SK-MEL-5 (cell line): ENCODE measurements at places on chromosomes 5 and 9.

DNA sequence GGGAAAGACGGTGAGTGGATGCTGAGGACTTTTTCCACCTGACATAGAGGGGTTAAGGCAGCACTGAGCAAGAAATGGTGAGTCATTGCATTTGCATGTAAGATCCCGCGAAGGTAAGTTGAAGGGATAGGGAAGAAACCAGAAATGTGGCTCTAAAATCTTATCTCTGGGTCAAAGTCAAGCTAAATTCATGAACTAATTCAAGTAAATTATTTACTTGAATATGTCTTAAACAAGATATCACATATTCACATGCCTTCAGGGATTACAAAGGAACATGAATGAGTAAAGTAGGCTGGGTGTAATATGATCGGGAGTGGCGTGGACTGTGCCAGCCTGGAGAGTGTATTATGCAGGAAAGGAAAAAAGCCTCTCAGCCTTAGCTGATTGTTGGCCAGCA lies 74.4 kb upstream of the EQTN start:
- DNase-seq, result no peak

DNA sequence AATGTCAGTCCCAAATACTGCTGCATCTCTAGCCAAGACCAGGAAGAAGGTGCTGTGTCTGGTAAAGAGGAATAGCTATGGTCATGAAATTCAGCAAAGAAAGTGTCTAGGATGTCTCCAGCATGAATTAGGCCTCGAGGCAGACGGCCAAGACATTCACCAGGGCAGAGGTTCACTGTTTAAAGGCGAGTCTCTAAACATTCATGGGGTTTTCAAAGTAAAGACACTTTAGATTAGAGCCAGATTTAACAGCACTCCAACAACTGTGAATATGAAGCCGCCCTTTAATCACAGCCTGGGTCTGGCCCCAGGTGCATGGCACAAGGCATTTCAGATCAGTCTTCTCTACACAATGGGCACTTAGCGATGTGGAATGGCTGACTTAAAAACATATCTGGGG lies 95.0 kb downstream of the ANKH start:
- DNase-seq, result no peak

- DNase-seq, result peak; percentile 91
Observed at GRCh38 chr9:132901858-132902831, 23.4 kb downstream of the SPACA9 start.

- peak; percentile 38 for DNase-seq
Observed at GRCh38 chr9:126719618-126720031, 85.2 kb upstream of the ZBTB43 start.

GRCh38 chr5:131109540-131110255 lies 55.4 kb downstream of the HINT1 start:
- DNase-seq, result peak; percentile 67

DNA sequence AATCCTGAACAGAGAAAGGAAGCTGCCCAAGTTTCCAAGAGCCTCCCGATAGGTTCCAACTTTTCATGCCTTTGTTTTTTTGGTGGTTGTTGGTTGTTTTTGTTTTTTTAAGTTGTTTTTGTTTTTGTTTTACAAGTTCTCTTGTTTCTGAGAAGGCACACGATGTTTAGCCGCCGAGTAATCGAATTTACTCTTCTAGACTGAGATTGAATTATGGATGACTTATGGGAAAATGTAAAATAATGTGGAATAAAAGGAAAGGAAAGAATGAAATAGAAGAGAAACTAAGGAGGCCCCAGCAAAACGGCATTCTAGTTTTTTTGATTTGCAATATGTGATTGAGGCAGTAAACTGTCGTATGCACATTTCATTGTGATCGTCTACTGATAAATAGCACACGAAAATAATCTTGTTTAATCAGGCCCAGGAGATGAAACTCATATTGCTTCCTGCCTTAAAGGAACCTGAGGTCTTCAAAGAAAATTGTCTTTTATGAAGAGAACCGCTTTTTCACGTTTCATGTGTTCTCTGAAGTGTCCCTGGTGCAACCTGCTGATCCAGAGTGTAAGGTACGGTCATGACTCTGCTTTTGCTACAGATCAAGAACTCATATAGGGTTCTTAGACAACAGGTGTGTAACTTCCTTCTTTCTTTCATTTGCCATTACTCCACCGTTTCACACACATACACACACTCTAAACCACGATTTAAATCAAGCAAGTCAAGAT lies 1.3 kb upstream of the GNAQ start:
- no peak for DNase-seq

DNA sequence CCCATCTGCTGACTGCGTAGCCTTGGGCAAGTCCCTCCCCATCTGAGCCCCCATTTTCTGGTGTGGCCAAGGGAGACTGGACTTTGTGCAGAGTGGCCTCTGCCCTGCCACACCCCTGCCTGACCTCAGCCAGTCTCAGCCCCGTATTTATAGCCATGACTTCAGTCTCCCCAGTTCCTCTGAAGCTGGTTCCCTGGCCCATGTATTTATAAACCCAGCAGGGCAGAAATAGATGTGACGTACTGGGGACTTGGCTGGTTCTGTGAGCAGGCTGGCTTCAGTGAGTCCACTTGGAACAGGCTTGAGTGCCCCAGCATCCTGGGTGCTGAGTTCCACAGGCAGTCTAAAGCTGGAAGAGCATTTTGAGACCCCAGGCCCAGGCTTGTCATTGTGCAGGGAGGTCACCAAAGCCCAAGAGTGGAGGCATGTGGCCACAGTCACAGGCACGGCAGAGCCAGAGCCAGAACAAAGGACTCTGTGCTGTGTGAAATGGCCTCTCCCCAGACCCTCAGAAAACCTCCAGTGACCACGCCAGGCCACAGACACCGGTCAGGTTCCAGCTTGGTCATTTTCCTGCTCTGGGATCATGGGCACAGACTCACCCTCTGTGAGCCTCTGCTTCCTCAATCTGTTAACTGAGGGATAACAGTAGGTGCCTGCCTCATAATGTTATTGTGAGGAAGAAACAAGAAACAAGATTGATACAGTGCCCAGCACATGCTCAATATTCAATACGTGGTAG lies 30.4 kb upstream of the SYNPO start:
- DNase-seq, result no peak

DNA sequence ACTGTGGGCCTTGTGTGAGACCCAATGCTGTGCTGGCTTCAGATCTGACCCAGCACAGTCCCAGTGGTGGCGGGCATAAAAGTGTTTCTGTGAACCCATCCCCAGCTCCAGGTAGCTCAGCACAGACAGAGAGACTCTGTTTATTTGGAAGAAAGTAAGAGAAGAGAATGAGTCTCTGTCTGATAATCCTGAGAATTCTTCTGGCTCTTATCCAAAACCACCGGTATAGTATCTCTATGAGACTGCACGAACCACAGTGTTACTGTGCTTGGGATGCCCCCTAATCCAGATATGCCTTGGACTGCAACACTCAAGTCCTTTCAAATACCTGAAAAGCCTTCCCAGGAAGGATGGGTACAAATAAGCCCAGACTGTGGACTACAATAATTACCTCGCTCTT lies 1660.8 kb upstream of the ACO1 start:
- DNase-seq, result no peak

- DNase-seq, result no peak
Observed at GRCh38 chr9:70924380-70924779, 197.0 kb downstream of the TRPM3 start.

- peak; percentile 35 for DNase-seq
Observed at GRCh38 chr5:86546582-86546981, 71.2 kb upstream of the COX7C start.

- DNase-seq, result no peak
Observed at GRCh38 chr9:15738011-15738410, 185.2 kb downstream of the CCDC171 start.

GRCh38 chr9:14056316-14056861 lies 257.6 kb downstream of the NFIB start:
- no peak for DNase-seq

GRCh38 chr9:119357336-119358096 lies 11.7 kb downstream of the BRINP1 start:
- DNase-seq, result no peak

GRCh38 chr5:151198861-151199260 lies 25.0 kb downstream of the CCDC69 start:
- DNase-seq, result no peak

- DNase-seq, result no peak
Observed at GRCh38 chr9:5455181-5455580, 4.8 kb downstream of the CD274 start.

DNA sequence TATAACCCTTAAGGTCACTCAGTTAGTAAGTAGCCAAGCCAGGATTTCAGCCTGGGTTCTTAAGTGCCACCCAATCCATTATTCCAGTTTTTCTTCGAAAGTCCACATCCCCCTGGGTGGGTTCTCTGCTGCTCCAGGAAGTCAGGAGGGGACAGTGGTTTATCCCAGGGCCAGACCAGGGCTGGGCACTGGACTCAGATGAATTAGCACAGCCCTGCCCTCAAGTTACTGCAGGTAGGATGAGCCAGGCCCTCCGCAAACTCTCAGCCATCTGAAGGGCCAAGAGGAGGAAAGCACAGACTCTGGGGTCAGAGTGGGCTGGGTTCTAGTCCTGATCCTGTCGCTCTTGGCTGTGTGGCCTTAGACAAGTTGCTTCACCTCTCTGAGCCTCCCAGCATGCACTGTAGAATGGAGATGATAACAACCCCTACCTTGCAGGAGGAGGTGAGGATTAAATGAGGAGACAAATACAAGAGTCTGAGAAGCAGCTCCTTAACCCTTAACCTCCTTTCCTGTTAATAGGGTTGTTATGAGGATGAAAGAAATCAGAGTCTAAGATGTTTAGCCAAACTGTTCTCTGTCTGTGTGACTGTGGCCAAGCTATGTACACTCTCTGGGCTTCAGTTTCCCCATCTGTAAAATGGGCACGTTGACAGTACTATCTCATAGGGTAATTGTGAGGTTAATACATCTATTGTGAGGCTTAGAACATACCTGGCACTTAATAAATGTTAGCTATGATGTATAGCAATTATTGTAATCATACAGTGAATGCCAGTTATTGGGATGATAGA lies 6.8 kb upstream of the NEURL1B start:
- DNase-seq, result no peak

DNA sequence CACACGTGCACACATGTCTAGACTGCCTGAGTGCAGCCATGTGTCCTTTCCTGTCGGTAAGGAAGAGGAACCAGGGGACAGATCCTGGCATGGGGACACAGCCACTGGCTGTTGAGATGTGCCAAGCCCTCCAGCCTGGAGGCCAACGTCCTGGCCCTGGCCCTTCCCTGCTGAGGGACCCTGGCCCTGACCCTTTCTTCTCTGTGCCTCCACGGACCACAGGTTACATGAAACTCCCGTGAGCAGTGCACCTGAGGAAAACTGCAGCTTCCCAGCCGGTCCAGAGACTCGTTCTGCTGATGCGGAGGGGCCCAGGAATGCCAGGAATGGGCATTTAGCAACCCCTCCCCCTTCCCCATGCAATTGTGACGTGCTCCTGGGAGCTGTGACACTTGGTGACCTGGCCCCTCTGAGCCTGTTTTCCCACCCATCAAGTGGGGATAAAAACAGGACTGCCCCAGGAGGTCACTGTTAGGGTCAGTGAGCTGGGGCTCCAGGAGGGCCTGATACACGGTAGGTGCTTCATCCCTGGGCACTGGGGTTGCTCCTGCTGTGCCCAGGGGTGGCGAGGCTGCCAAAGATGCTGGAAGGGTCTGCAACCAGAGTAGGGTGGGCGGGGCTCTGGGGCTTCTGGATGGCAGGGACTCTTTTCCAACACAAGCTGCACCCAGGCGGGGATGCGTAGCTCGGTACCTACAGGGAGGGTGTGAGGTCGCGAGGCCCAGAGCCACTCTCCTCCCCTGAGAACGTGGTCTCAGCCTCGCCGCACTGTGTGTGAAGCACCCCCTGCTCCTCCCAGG lies 151.5 kb downstream of the C9orf50 start:
- no peak for DNase-seq

- no peak for DNase-seq
Observed at GRCh38 chr5:96474073-96474472, 41.0 kb upstream of the PCSK1 start.

DNA sequence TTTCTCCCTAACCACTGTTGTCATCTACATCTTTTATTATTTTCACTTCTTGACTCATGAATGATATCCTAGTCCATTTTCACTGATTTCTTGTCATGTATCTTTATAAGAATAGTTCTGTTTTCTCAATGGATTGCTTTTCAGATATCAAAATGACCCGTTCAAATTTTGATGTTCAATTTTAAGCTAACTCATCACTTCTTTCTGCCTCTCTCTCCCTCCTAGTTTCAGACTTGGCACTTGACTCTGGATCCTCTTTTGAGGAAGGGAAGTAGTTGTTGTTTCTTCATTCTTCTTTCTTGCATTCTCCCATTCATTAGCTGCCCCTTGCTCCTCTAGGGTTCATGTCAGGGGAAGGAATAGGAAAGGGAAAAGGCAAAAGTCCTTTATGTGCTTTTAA lies 23.7 kb downstream of the CSNK1G3 start:
- DNase-seq, result no peak

DNA sequence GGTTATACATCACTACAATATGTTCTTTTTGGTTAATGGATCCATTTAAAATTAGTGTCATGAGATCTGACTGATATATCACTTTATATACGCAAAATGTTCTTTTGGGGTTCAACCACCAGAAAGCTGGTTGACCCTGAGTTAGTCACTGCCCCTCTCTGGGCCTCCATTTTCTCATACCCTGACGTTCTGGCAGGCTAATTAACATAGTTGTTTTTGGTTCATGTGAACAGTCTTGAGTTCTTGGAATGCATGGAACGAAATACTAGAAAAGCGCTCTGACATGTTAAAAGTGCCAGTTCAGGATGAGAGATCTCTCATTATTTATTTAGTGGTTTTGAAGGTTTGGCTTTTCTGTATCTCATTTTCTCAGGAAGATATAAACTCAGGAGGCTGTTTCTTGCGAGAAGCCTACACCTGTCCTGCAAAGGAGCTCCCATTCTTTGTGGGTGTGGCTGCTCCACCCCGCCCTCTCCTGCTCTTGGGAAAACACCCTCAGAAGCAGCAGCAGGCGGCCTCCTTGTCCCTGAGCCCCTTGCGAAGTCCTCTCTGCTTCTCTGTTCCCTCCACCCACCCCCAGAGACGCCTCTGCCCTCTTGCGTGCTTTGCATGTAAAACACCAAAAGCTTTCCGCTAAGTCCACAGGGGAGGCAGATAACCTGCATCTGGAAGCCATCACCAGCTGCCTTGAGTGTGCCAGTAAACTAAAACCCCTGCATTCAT lies 302.4 kb upstream of the PANK3 start:
- DNase-seq, result no peak

DNA sequence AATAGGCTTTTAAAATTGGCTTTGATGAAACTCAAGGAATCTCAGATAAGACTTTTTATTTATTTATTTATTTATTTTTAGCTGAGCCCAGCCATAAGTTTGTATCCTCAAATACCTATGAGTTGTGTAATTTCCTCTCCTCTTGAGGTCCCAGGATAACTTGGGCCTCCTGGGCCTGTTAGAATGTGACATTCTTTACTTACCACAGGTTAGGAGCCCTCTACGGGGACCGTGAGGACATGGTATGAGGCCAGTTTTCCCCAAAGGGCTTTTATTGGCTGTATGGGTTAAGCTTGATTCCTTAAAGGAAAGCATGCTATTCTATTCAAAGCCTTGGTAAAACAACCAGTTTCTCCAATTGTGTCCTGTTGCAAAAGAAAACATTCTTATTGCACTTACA lies 16.9 kb downstream of the SHISAL2B start:
- DNase-seq, result no peak

GRCh38 chr9:73219985-73220626 lies 68.4 kb downstream of the ANXA1 start:
- peak; percentile 60 for DNase-seq
